CD4-positive, alpha-beta T cell treated with Interleukin-6 at 100 ng/mL for 8 hours (primary cell): ENCODE measurements at places on chromosomes 2 and 18.

- DNase-seq, result no peak
Observed at GRCh38 chr18:14189858-14190257, 57.6 kb upstream of the ZNF519 start.

DNA sequence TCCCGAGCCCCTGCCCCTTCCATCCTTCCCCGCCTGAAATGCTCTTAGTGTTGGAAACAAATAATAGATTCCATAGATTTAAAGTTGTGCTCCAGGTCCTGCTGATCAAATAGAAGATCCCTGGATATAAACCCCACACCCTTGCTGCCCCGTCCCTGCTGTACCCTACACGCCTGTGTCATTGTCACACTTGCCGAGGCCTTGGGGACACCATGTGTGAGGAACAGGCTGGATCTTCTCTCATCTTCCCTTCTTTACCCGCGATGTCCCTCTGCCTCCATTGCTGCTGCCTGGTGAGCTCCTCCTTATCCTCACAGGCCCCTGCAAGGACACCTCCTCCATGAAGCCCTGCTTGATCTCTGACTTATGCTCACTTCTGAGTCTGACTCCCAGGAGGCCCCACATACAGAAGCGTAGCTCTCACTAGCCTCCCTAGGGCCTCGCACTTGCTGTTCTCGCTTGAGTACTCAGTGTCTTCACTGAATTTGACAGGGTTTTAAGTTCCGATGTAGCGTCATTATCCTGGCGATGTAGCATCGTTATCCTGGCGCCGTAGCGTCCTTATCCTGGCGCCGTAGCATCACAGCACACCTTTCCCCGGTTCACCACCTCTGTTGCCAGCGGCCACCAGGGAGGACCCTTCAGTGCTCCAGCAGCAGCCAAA is 221.9 kb downstream of the NDUFA10 start:
- DNase-seq, result no peak

- no peak for DNase-seq
Observed at GRCh38 chr18:65073060-65073550, 677.7 kb upstream of the CDH7 start.

GRCh38 chr2:29450596-29451222 is 335.5 kb downstream of the CLIP4 start:
- DNase-seq, result no peak

GRCh38 chr2:30985493-30986230 is 152.6 kb downstream of the GALNT14 start:
- no peak for DNase-seq

- DNase-seq, result no peak
Observed at GRCh38 chr2:132991471-132992045, 321.6 kb upstream of the LYPD1 start.

DNA sequence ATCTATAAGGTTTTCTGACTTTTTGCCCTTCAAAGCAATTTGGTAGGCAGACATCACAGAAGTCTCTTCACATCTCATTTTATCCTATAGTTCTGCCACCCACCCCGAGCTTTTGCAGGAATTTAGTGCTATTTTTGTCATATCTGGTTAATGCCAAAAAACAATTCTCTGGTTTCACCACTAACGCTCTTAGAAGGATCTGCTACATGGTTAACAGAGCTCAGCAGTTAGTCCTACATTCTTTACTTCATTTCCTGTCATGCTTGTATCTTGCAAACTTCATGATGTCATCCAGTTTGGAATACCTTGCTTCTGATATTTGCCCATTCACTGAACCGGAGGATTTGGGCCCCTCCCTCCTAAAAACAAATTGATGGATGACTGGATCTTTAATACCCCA is 116.8 kb upstream of the SERPINE2 start:
- no peak for DNase-seq

DNA sequence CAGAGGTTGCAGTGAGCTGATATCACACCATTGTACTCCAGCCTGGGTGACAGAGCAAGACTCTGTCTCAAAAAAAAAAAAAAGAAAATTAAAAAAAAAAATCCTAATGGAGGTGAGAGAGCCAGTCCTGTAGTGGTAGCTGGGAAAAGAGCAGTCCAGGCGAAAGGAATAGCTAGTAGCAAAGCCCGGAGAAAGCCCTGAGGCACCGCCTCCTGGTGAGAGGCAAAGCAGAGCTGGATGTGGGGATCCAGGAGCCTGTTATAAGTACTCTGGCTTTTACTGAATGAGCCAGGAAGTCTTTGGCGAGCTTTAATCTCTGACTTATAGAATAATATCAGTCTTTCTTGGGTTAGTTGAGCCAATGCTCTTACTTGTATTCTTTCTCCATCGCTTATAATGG is 6.6 kb upstream of the KLHL23 start:
- no peak for DNase-seq

DNA sequence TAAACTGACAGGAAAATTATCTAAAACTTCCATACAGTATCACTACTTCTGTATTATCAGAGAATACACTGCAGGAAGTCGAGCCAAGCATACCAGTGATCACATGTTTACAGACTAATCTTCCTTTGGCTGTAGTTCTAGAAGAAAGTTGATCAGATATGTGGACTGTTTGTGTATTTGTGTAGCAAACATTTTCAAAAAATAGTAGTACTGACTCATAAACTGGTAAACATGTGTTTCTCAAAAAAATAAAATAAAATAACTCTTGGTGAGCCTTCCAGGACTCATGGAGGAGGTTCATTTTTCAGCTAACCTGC is 148.9 kb upstream of the SLC39A10 start:
- no peak for DNase-seq

DNA sequence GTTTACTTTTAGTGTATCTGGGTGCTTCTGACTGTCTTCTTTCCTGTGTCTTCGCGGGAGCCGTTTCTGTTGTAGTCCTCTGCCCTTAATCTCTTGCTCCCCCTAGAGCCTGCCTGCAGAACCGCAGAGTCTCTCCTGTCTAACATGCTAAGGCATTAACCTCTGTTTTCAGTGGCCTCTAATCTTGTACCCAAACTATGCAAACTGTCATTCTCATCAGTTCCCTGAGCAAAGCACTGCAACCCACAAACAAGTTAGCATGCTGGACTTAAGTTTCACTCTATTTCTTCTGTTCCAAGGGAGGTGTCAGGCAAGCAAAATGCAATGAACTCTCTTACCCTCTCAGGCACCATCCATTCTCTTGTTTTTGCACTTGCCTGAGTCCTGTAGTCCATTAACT is 138.4 kb downstream of the OTX1 start:
- DNase-seq, result no peak

GRCh38 chr2:25912851-25913695 is 34.8 kb upstream of the ASXL2 start:
- no peak for DNase-seq

DNA sequence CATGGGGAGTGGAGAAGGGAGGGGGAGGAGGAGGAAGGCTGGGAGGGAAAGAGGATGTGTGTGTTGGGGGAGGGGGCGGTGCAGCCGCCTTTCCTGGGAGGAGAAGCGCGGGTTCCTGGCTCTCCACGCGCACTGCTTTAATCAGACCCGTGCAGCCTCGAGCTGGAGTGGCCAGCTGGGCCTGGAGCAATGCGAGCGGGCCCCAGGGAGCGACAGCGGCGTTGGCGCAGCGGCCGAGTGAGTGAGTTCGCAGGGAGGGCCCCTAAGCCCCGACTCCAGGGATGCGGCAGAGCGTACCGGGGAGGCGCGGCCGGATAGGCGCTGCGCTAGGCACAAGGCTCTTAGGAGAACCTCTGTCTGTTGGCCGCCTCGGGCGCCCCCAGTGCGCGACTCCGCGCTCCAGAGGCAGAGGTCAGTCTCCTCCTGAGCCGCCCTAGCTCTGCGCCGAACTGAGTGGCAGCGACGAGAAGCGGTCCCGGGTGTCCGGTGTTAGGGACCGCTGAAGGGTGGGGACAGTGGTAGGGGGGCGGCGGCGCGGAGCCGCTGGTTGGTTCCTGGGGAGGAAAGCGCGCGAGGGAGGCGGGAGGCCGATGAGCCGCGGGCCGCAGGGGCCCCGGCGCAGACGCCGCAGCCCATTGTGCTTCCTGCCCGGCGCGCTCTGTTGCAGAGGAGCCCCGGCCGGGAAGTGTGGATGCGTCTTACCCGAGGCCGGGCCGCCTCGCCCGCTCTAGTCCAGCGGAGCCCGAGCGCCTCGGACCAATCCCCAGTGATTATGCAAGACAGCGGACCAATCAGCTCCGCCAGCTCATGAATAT is 455 bp upstream of the DLX1 start:
- DNase-seq, result peak; percentile 30

- no peak for DNase-seq
Observed at GRCh38 chr18:11946756-11947155, 34.6 kb upstream of the IMPA2 start.

DNA sequence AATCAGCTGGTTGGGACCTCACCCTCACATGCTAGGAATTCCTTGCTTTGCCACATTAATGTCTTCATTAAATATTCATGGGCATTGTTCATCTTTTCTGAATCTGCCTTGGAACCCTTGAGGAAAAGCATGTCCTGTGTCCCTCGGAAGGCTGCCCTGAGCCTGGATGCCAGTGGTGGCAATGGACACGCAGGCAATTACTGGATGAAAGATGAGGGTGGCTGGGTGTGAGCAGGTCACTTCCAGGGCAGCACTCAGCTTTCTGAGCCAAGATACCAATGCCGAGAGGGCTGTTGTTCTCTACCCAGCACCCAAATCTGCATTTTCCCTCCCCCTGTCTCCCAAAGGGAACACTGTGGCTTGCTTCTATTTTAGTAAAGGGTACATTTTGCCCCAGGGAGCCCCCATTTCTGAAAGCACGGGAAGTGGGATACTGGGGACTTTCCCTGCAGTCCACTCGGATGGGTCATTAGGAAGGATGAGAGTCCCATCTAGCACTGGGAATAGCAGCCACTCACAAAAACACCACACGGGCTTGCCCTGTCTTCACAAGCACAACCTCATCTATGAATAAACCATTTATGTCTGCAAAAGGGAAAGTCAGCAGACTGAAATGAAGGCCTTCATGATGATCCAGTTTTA is 234.8 kb downstream of the SOX11 start:
- DNase-seq, result no peak

GRCh38 chr2:242029422-242030225 is 160.1 kb downstream of the RTP5 start:
- DNase-seq, result no peak

- no peak for DNase-seq
Observed at GRCh38 chr2:54628418-54628817, 95.0 kb upstream of the EML6 start.

DNA sequence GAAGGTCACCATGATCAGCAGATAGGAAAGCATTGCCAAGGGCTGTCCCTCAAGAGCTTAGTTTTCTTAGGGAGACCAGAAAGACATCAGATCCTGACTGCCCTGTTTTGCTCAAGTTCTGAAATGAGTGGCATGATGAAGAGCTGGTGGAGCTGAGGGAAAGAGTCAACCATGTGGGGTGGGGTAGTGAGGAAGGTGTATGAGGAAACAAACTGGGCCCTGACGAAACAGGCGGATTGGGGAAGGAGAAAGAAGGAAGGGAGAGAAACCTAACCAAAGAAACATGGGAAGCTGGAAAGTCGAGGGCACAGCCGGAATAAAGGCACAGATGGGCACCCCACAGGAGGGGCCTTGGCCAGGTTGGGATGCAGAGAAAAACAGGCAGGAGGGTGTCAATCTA is 8.0 kb downstream of the TGOLN2 start:
- DNase-seq, result no peak

GRCh38 chr2:143152637-143153036 is 23.4 kb downstream of the ARHGAP15 start:
- no peak for DNase-seq
